ENCODE measurements at places on chromosomes 1 and 21.

DNA sequence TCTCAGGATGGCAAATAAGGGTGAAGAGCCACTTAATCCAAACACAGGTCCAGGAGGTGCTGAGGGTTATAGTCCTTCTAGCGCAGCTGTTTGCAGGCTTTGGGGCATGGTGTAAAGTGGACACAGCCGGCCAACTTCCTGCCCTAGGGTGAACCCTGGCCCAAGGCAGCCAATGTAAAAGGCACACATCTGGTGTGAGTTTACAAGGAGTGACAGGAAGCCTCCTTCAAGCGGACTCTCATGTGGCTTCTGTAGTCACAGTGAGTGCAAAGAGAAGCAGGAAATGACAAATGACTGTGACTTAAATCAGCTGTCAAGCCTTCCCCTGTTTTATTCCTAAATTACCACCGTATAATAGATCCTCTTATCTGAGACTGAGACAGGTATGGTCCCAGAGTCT is 213.0 kb downstream of the CRB1 start:
- DNase-seq = no peak

GRCh38 chr1:67960766-67961165 is 89.7 kb downstream of the DIRAS3 start:
- DNase-seq = no peak

DNA sequence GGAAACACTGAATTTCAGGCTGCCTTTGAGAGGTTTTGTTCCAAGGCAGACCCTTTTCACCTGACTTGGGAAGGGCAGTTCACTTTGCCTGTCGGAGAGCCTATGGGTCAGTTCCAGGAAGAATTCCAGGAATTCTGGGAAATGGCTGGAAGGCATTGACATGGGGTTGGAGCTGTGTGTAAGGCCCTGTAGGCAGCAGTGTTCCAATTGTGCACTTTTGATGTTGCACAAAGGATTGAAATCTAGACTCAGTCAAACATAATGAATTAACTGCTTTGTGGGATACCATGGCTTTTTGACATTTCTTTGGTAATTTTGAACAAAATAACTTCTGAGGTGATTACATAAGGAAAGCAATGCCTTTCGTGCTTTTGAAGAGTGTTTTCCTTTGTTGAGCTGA is 184.6 kb downstream of the SDCCAG8 start:
- no peak for DNase-seq

DNA sequence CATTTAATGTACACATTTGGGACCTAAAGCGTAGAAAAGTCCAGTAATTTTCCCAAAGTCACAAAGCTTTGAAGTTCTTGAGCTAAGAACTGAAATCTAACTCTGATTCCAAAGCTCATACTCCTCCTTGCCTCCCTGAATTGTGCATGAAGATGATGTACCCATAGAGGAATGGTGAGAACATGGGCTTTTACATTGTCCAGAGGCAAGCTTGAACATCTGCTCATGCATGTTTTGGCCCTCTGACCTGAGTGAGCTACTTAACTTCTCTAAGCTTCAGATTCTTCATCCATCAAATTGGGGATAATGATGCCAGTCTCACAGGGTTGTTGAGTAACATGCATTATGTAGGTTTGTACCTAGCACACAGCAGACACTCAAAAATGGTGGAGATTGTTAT is 258.4 kb upstream of the HOOK1 start:
- DNase-seq = no peak

Data from PC-9 (cell line).